ENCODE measurements at places on chromosomes 2 and 18.

- no peak for DNase-seq
Measured at GRCh38 chr2:184498936-184499335, 99.4 kb upstream of the ZNF804A start.

- DNase-seq, result no peak
Measured at GRCh38 chr2:113818382-113818951, 62.0 kb upstream of the SLC35F5 start.

- DNase-seq, result no peak
Measured at GRCh38 chr2:134039912-134040581, 213.8 kb upstream of the MGAT5 start.

- no peak for DNase-seq
Measured at GRCh38 chr2:17232776-17233556, 285.3 kb downstream of the RAD51AP2 start.

DNA sequence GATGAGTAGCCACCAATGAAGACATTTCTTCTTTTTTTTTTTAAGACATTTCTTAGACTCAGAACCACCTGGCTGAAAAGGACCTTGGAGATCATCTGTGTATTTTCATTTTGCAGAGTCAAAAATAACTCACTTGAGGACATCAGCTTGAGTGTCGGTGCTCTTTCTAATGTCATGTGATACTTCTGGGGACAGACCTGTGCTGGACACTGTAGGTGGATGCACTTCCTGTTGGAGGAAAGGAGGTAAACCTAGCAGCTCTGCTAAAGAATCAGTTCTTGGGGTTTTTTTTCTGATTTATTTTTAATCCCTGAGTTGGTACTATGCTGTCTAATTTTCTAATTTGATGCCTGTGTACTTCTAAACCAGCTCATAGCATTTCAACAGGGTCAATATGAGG is 283.9 kb upstream of the CRIM1 start:
- no peak for DNase-seq

DNA sequence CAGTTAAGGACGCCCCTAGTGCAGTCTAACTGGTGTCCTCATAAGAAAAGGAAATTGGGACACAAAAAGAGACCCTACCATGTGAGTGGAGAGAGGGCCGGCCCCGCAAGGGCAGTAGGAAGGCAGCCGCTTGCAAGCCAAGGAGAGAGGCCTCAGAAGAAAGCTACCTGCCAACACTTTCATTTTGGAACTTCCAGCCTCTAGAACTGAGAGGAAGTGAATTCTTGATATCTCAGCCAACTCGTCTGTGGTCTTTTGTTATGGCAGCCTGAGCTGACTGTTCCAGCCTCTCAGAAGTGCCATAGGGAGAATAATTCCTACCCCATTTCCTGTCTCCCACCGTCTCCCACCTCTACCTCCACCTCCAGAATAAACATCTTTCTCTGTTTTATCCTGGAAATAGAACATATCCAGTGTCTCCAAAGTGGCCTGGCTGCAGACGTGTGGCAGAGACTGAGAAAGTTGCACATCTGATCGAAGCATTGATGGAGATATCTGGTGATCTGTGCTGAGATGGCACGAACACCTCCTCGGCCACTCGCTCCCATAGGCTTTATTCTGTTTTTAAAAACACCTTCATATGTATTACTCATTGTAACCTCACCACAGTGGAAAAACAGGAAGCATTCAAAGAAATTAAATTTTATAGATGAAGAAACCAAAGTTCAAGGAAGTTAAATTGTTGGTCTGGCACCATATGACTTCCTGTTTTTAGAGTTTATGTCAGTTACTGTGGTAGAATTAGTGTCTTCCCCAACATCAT is 39.5 kb upstream of the MARCO start:
- no peak for DNase-seq
